ENCODE measurements at places on chromosomes 1 and 21.

DNA sequence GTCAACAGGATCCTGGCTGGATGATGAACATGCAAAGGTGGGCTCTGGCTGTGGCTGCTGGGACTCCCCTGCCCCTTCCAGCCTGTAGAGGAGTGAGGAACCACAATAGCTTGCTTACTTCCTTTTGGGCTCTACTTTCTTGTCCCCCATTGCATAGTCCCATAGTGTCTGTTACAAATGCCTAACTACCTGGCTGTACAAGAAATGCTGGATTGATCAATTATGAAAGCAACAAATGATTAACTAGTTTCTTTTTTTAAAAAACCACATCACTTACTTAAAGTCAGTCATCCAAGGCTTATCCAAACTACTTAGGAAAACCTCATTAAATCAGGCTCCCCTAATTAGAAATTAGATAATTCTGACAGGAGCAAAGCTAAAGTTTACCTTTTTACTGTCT is 514.1 kb upstream of the PKN2 start:
- DNase-seq, result no peak

GRCh38 chr21:26138615-26139257 is 31.8 kb downstream of the APP start:
- no peak for DNase-seq

- DNase-seq, result no peak
Observed at GRCh38 chr1:176691251-176692228, 228.6 kb downstream of the PAPPA2 start.

DNA sequence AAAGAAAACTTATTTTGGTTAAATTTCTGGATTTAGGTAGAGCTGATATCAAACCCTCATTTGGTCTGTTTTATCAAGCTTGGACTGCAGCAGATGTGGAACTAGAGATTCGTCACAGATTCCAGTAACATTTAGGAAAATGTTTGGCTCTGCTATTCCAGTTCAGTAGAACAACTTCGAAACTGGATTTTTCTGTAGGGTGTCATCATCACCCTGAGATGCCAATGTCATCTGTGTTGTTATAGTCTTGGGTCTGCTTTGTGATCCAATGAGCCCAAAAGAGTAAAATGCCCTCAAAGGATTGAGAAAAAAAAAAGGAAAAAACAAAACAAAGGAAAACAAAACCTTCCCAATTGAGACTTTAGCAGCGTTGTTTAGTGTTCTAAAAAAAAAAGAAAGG is 55.4 kb downstream of the LAMC2 start:
- no peak for DNase-seq

- no peak for DNase-seq
Observed at GRCh38 chr1:33727310-33727709, 136.6 kb upstream of the HMGB4 start.

- no peak for DNase-seq
Observed at GRCh38 chr1:202959276-202959620, 1.1 kb upstream of the ADIPOR1 start.

DNA sequence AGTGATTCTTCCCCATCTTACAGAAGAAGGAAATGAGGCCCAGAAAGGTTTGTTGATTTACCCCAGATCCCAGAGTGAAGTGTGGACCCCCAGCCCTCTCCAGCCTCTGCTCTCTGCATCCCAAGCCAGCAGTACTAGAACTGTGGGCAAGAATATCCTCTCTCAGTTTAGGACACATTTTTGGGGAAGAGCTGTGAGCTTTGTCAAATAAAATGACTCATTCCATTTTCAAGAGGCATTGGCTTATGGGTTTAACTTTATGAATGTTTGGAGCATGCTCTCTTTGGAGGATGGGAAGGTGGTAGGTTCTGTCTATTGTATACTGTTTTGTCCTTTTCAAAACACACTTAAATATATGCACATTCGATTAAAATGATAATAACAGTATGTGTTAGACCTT is 70.6 kb upstream of the CNTN2 start:
- no peak for DNase-seq

DNA sequence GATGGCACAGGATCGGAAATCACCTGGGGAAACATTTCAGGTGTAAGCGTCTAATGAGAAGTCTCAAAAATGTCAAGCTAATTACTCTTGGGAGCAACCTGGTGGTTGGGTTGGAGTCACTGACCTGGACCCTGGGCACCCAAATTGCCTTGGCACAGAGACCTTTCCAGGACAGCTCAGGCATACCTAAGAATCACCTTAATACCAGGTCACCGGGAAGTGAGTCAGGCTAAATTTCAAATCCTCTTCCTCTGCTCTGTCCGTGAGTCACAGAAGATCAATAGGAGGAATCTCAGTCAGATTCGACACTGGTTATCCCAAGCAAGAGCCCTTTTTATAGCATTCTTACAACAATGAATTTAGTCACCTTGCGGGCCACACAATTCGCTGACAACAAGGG is 179.6 kb upstream of the CAMK1G start:
- no peak for DNase-seq

- DNase-seq, result no peak
Observed at GRCh38 chr1:150609732-150610131, 19.7 kb downstream of the ENSA start.

GRCh38 chr1:11502516-11502915 is 23.6 kb downstream of the DISP3 start:
- no peak for DNase-seq

- DNase-seq, result no peak
Observed at GRCh38 chr1:201399352-201400126, 415 bp upstream of the LAD1 start.

- no peak for DNase-seq
Observed at GRCh38 chr1:93969371-93969770, 60.1 kb upstream of the GCLM start.

GRCh38 chr1:56200442-56200841 is 378.9 kb downstream of the PLPP3 start:
- no peak for DNase-seq

- no peak for DNase-seq
Observed at GRCh38 chr1:114669562-114670082, at the start of gene DENND2C. DENND2C (minus strand) TSS chr1:114670049; CDS start chr1:114625984, 44,065 bp downstream.

DNA sequence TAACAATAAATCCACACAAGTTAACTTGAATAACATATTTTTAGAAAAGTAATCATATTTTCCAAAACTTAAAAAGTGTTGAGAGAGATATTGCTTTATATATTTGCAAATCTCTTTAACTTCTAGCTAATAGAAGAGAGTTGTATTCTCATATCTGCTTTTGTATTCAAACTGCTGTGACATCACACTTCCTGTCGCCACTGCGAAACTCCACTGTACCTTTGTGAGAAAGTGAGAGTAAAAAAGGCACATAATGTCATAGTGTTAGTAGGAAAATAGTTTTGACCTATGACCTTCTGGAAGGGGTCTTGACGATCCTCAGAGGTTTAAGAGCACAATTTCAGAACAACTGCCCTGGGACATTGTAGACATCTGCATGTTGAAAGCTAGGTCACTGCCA is 21.6 kb downstream of the AK5 start:
- no peak for DNase-seq

DNA sequence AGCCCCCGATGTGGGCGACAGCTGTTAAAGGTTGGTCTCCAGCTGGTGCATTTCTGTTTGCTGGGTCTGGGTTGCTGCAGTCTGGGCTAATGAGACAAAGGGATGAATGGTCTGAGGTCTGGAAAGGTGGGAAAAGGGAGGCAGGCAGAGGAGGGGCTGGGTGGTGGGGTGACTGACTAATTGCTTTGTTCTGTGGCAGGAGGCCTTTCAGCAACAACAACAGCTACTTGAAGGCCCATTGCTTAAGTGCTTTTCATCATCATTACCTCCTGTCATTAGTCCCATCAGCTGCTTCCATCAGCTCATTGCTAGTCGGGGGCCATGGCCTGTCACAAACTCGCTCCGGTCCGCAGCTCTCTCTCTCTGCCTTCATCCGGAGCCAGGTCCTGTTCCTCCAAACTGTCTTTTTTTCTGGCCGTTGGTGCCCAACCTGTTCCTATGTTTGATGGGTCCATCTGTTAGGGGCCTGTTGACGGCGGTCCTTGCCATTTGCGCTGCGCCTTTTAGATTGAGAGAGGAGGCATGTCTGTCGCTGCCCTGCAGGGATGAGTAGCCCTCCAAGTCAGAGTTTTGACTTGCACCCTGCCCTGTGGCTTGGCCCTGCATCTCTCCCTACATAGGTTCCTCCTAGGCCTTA is 105.6 kb upstream of the PLXNA2 start:
- DNase-seq, result no peak

DNA sequence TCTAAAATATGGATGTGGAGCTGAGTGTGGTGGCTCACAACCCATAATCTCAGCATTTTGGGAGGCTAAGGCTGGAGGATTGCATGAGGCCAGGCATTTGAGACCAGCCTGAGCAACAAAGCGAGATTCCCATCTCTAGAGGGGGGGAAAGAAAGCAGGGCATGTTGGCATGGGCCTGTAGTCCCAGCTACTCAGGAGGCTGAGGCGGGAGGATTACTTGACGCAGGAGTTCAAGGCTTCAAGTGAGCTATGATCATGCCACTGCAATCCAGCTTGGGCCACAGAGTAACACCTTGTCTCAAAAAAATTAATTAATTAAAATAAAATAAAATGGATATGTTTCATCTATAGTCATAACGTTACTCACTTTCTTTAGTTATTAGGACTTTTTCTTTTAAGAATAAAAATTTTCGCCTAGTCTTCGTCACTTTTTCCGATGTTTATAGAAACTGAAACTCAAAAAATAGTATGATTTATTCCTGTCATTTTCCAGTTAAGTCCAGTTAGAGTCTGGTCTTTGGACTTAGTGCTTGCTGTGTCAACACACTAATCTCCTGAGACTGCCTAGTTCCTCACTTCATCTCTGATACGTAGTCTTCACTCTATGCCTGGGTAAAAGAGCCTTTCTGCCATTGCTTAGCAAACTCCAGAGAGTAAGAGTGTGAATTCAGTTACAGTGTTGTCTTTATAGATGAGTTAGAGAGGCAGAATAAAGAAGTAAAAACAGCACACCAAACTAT is 28.0 kb downstream of the IARS2 start:
- DNase-seq, result no peak

- no peak for DNase-seq
Observed at GRCh38 chr1:147924813-147925212, 3.4 kb upstream of the GPR89B start.

- DNase-seq, result no peak
Observed at GRCh38 chr1:76012341-76013205, 62.0 kb upstream of the ST6GALNAC3 start.

- DNase-seq, result no peak
Observed at GRCh38 chr1:109252893-109253802, 3.8 kb downstream of the CELSR2 start.

GRCh38 chr1:16727190-16728111 is 12.9 kb upstream of the RNU1-4 start:
- no peak for DNase-seq

DNA sequence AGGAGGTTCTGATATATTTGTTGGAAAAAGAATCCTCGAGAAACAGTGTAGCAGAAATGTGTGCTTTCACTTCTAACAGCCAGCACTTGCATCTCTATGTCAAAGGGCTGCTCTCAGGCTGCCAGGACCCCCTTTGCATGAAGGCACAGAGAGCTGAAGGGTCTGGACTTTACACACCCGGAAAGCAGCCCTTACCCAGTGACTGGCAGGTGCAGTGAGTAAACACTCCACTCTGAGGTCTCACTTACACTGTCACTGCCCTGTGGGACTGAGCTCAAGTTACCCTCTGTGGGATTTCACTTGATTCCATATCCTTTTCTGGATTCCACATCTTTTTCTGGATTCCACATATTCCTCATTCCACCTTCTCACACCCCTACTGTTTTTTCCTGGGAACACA is 40.8 kb upstream of the PPP2R5A start:
- no peak for DNase-seq

- DNase-seq, result no peak
Observed at GRCh38 chr1:203756036-203756435, 8.9 kb upstream of the LAX1 start.

DNA sequence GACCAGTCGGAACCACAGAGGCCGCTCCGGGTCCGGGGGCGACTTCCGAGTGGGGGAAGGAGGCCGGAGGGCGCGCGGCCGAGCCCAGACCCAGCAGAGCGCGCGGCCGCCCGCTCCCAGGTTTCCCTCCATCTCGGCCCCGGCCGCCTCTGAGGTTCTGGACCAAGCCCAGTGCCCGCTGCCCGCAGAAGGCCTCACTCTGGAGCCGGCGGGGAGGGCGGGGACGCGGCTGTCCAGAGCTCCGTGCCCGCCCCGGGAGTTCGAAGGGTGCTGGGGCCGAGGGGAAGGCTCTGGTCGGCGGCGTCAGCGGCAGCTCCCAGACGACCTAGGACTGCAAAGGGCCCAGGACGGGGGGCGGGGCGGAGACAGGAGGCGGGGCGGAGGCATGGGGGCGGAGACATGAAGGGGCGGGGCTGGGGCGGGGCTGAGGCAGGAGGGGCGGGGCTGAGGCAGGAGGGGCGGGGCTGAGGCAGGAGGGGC is 48.0 kb upstream of the SLC19A1 start:
- DNase-seq, result peak; percentile 59

- DNase-seq, result no peak
Observed at GRCh38 chr1:207067665-207068064, 14.6 kb downstream of the PFKFB2 start.

- DNase-seq, result peak; percentile 57
Observed at GRCh38 chr1:17335821-17336710, 28.1 kb downstream of the PADI4 start.

- DNase-seq, result peak; percentile 43
Observed at GRCh38 chr1:155044812-155045657, 6.1 kb upstream of the ADAM15 start.

DNA sequence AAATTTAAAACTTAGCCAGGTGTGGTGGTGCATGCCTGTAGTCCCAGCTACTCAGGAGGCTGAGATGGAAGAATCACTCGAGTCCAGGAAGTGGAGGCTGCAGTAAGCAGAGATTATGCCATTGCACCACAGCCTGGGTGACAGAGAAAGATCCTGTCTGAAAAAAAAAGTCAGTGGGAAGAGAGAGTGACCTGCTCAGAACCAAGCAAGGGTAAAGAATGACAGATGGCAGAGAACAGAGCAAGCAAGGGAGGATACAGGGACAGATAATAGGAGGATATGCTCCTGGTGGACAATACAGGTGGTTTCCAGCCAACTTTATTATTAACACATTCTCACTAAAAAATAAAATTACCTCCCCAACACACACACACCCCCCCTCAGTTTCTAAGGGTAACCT is 4.6 kb upstream of the TMEM51 start:
- no peak for DNase-seq

DNA sequence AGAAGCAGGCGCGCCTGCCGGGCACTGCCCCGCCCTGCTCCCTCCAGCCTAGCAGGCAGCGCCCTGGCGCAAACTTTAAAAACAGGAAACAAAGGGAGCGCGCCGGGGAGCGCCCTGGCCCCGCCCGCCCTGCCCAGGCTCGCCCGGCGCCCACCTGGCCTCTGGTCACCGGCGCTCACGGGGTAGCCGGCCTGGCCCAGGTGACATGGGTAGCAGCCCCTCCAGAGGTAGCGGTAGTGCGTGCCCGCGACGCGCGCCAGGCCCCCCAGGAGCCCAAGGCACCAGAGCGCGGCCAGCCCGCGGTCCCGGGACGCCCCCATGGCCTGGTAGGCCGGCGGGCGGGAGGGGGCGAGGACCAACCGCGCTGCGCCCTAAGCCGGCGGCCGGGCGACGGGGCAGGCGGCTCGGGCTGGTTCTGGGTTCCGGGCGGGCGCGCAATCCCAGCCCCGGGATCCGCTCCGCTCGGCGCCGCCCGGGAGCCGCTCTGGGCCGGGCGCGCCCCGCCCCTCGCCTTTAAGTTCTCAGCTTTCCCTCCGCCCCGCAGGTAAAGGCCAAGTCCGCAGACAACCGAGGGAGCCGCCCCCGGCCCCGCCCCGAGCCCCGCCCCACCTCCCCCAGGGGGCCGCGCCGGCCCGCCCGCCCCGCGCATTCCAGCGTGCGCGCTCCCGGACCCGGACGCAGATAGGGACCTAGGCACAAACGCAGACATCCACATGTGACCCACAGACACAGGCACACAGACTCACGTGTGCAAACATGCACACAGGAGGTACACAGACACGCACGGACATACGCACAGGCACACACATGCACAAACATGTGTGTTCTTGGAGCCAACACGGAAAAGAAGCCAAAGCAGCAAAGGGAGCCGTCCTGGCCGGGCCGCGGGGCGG is 76.7 kb downstream of the ARHGEF16 start:
- peak; percentile 57 for DNase-seq

All from activated T-cell treated with anti-CD3 and anti-CD28 coated beads for 4 hours (primary cell).